ENCODE measurements at places on chromosomes 3 and 15.

DNA sequence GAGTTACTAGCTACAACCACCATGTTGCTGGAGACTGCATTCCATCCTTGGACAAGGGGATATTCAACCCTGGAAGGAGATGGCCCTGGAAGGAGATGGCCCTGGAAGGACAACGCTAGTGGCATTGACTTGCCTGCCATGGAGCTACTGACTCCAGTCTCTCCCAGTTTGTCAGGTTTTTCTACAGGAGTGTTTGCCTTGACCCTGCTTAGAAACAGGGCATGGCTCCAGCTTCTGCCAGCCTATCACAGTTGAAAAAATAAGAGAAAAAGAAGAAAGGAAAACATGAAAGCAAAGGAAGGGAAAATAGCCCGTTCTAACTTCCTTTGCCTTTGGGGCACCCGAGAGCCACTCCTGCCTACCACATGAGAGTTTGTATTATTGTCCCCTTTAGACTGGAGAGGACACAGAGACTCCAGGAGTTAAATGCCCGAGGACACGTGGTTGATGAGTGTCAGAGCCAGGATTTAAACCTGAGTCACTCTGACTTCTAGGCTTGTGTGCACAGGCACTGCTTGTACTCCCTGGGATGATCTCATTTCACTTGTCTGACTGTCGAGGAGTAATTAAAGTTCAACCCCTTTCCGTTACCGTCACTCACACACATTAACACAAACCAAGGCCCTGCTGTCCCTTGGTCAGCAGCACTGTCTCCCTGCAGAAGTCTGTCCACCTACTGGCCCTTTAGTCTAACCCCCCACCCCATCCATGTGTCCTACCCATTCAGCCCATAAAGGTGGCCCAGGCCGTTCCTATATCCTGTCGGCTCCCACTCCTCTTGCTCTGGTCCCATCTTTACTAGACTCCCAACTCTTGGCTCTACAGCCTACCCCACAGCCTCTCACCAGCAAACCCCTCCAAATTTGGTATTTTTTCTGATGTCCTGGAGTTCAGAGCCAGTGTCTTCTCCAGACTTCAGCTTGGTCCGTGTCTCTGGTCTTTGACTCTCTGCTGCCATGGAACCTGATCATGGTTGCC, 46.1 kb downstream of the C2CD4A start:
- no peak for DNase-seq

- no peak for DNase-seq
Measured at GRCh38 chr3:131503320-131503635, 507 bp upstream of the MRPL3 start.

DNA sequence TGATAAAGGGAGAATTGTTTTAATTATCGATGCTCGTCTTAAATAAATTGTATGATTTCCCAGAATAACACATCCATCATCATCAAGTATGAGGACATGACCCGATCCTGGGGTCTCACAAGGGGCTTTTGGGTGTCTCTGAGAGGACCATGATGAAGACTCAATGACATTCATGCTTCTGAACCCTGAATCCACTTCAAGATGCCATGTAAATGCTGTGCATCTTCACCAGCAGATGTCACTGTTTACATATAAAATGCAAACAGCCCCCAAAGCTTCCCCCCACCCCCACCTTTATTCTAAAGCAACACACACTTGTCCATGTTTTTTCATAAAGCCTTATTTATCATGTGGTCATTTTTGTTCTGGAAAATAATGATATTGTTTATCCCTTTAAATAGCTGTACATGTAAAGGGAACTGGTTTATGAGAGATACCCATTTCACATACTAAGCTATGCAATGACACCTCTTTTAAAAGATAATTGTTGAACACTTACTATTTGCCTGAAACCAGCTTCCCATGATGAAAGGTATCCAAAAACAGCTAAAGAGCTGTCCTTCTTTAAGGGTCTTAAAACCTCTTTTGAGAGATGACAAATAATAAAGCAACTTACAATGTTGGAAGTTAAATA, 69.7 kb upstream of the UBE3A start:
- no peak for DNase-seq

GRCh38 chr3:39191773-39192172, 622 bp downstream of the XIRP1 start:
- DNase-seq, result no peak

GRCh38 chr3:98038286-98038685, 3.2 kb upstream of the GABRR3 start:
- no peak for DNase-seq

GRCh38 chr15:75810874-75811498, 32.3 kb upstream of the UBE2Q2 start:
- no peak for DNase-seq

GRCh38 chr15:86384186-86384585, 304.5 kb downstream of the AGBL1 start:
- no peak for DNase-seq

GRCh38 chr3:114093016-114093380, 36.5 kb downstream of the QTRT2 start:
- no peak for DNase-seq

GRCh38 chr3:123689831-123690230, 105.0 kb upstream of the HACD2 start:
- DNase-seq, result no peak

DNA sequence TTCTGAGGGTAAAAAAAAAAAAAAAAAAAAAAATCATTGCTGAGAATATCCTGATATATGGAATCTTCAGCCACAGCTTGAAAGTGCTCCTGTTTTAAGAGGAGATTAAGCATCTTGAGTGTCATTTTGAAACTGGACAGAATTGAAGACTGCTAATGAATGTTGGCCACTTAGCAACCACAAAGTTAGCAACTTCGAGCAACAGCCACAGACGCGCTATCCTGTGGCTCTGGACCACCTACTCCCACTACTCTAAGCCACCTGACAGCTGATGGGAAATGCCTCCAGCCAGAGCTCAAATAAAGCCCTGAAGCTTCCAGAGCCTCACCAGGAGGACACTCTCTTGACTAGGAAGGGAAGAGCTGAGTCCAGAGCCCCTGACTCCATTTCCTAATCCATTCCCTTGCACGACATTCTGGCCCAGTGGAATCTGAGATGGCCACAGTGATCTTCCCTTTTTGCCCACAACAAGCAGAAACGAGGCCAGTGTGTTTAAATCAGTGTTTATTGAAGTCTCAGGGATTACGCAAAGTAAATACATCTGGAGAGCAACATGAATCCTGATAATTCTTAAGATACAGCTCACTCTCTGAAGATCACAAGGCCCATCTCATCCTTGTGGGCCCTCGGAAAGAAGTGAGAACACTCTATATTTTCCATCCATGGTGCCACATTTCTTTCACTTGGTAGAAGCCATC, 58.6 kb downstream of the TMEM212 start:
- no peak for DNase-seq
